Stimulated activated CD4-positive, alpha-beta T cell treated with anti-CD3 and anti-CD28 coated beads, Interleukin-12 subunit alpha, Interleukin-12 subunit beta, amount 100 ng/mL, for 4 hours (primary cell): ENCODE measurements at places on chromosomes 5 and 9.

DNA sequence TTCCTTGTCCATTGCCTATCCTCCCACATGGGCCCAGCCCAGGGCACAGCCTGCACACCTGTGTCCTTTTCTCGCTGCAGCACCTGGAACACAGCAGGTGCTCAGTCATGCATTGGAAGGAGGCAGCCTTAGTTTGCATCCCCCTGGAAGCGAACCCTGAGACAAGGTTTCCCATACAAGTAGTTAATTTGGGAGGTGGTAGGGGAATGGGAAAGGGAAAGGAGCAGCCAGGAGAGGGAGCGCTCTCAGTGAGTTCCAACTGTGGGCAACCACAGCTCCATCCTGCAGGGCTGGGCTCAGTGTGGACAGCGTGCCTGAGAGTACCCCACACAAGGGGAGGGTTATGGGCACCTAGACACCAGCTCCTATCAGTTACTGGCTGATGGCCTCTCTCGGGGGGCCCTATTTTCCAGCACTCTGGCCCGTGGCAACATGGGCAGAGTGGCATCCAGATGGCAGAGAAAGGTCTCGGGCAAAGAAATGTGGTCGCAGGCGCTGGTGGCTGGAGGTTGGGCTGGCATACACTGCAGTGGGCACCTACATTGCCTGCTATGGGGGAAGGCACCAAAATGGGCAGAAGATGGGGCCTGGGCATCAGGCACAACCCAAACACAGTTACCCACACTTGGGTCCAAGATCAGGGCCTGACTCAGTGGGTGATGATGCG, 50.1 kb downstream of the TSPAN17 start:
- DNase-seq: no peak

GRCh38 chr5:100595152-100595811, 60.1 kb downstream of the FAM174A start:
- no peak for DNase-seq

DNA sequence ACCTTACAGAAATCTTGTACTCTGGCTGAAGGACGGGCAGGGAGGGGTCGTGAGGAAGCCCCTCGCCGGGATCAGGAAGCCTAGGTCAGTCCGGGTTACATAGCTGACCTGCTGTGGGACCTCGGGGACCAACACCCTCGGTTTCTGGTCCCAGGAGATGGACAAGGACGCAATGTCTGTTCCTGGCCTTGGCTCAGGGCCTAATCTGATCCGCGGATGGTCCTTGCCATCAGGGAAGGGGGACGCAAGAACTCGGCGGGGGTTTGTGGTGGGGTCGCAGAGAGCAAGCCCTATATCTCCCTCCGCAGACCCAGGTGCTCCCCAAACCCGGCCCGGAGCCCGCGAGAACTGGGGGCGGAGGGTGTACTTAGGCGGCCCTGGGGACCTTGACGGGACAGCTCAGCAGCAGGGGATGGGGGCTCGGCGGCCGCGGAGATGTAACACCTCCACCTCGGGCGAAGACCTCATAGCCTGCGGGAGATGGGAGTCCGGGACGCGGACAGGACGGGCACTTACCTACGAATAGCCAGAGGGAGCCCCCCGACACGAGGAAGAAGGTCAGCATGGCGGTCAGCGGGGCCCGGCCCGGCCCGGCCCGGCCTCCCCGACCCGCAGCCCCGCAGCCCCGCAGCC, 353 bp downstream of the ACSL6 start:
- no peak for DNase-seq

DNA sequence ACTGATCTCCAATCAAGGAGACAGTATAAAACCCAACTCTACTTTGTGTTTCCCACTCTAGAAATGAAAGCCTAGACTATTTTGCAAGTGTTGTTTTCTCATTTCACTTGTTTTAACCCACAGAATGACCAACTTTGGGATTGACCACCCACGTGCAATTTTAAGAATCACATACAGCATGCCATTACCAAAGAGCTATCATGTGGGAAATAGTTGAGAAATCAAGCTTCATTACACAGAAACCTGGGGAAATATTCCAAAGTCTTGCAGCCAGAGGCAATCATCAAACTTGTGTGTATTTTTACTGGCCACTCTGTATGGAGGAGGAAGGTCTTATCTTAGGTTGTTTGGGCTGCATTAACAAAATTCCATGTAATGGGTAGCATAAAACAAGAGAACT, 451.4 kb upstream of the DAB2 start:
- DNase-seq: no peak

GRCh38 chr5:68297656-68298055, 82.1 kb downstream of the PIK3R1 start:
- DNase-seq: no peak

DNA sequence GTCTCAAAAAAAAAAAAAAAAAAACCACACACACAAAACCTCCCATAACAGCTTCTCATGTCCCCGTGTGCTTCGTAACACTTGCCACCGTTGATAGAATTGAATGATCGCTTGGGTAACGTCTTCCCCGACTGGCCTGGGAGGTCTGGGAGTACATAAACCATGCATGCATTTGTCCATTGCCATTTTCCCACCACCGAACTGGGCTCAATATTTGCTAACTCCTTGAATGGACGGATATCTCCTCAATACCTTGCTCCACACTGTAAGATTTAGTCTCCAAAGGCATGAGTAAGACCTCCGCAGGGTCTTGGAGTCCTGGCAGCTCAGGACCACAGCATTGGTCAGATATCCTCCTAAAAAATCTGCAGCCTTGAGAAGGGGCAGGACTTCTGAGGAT, 3.2 kb upstream of the P4HA2 start:
- no peak for DNase-seq

- DNase-seq: peak; percentile 38
Measured at GRCh38 chr5:151154931-151155774, 2.4 kb downstream of the ANXA6 start.

DNA sequence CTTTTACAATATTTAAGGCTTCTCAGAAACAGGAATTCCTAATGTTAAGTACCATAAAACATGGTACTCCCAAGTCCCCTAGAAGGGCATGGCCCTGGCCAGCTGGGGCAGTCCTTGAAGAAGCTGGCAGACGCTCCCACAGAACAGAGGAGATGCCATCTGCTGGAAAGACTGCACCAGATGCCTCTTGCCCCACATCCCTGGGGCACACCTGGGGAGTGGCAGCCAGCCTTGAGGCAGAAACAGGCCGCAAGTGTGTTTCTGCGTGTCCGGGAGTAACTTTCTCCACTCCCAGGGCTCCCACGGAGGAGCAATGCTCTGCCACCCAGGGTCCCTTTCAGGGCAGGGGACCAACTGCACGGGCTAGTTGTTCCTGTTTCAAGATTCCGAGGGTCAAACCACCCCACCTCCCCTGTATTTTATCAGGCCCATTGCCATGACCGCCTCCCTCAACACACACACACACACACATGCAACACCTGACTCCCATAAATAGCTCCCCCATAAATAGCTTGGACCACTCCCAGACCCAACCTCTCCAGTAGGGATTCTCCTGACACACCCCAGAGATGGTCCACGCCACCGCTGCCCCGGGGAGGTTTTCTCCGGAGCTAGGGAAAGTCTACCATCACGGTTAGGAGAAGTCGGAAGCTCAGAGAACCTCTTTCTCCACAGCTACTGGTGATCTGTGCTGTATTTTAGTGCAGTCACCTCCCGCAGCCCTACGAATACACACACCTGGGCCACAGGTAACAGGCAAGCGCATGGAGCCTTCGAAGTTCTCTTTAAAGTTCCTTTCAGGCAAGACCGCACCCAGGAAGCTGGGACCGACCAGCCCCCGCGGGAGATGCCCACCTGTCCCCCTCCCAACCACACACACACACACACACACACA, 1.5 kb downstream of the SPOCK1 start:
- no peak for DNase-seq

DNA sequence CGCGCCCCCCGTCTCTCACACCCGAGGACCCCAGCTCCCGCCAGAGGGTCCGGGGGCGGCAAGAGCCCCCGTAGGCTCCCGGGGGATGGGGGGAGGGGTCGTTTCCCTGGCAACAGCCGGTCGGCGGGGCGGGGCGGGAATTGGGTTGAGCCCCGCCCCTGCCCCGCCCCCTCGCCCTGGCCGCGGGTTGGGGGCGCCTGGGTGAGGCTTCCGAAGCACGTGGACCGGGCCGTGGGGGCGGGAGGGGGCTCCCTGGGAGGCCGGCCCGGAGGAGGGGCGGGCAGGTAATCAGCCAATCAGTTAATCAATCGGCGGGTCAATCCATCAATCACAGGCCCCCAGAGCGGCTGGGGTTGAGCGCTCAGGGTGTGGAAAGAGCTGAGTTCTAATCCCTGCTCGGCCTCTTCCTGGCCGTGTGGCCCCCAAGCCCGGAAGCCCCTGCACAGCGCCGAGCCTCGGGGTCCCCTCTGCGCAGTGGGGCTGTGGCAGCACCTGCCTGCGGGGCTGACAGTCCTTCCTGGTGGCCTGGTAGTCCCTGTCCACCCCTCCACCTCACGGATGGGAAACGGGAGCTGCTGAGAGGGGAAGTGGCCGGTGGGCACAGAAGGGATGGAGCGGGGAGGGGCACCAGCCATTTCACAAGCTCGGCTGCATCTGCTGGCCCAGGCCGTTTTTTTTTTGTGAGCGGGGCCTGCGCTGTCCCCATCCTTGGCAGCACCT, 174.2 kb upstream of the IER5L start:
- DNase-seq: no peak

GRCh38 chr9:101397746-101398067, 711 bp downstream of the MRPL50 start:
- DNase-seq: no peak

DNA sequence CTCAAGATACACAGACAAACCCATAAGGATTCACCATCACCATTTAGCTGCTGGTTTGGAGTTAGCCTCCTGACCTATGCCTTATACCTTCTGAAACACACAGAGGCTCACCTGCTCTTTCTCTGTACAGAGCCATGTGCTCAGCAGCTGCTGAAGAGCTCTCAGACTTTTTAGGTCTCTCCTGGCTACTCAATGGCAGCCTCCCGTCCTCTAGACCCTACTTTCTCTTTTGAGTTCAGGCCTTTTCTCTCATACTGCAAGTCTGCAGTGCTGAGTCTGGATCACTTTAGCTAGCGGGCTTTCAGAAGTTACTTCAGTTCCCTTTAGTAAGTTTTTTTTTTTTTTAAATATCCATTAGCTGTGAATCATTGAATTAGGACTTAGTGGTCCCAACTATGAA, 25.7 kb downstream of the LVRN start:
- no peak for DNase-seq

DNA sequence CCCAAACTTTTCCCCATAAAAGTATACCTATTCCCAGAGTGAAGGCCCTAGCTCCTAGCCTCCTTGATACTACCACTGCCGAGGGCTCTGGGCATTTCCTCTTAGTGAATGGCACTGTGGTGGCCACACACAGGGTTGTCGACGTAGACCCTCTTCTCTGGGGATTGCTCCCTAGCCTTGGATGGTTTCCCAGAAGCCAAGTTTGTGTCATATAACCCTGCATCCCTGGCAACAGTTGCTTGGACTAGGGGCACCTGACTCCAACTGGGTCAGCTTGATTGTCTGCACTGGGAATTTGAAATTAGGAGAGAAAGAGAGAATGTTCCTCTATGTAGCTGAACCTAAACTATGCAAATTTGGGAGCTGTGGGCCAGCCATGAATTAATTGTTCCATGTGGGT, 32.3 kb upstream of the KIF2A start:
- no peak for DNase-seq

GRCh38 chr5:110251366-110251765, 475.1 kb downstream of the TMEM232 start:
- no peak for DNase-seq

GRCh38 chr5:67478337-67478736, 281.7 kb upstream of the CD180 start:
- DNase-seq: no peak

DNA sequence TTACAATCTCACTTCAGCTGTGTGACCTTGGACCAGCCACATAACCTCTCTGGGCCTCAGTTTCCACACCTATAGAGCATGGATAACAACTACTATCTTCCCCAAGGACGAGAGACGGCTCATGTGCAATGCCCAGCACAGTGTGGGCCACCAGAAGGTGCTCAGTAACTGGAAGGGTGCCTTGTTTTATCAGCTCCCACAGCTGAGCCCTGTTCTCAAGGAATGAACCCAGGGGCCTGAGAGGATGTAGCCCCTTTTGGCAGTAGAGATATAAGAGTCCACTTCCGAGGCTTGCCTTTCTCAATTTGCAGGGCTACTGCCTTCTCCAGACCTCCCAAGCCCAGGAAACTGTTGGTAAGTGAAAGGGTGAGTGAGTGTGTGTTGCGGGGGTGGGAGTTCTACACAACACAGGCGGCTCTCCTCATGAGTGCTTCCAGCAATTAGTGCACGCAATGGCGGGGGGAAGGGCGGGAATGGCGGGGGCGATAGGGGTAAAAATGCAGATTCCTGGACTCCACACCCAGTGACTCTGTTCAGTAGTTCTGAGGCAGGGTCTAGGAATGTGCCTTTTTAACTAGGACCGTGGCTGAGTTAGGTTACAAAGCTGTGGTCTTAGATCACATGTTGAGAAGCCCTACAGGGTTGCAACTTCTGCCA, 185.1 kb downstream of the FSTL4 start:
- DNase-seq: no peak

DNA sequence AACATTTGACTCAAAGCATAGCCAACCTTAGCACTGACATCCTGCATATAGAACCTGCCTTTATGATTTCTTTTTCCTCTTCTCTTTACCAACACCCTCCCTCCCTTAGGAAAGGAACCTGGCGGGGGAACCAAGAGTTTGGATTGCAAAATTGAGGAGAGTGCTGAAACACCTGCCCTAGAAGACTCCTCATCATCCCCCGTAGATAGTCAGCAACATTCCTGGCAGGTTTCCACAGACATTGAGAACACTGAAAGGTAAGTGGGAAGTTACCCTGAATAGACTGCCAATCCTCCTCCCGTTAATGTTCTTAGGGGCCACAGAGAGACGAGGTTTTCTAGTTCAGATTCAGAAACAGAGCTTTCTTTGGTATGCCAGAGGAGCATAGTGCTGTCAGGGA, 88.8 kb downstream of the RGS7BP start:
- no peak for DNase-seq

DNA sequence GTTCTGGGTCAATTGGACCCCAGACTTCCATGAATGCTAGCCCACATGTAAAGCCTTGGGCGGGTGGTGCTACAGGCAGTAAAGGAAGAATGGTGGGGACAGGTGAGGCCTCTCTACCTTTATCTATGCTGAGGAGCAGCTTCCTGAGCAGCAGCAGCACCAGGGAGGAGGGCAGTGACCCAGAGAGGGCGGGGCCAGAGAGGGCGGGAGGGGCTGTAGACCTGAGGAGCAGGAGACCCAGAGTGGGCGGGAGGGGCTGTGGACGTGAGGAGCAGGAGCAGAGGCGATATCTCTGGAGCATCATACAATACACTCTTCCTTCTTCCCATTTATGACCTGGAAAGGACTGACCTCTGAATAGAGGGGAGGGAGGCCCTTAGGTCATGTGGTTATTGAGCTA, 165.9 kb downstream of the MTRR start:
- DNase-seq: no peak
